Inflammatory macrophage (primary cell): ENCODE measurements at places on chromosomes 5 and 9.
A peak's percentile ranks its signal among the peaks of the same experiment; 100 is the strongest.

DNA sequence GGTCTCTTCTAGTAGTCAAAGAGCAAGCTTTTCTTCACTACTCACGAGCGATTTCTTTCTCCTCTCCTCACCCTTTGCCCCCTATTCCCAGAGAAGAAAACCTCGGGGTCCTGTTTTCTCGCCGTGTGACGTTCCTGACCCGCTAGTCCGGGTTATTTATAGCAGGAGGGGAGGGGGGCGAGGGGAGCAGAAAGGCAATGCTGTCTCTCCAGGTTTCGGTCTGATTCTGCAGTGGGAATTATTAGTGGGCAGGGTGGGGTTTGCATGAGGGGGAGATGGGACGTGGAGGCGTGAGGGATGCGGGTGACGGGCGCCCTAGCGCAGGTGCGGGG, 847 bp upstream of the GABRB2 start:
- DNase-seq, result no peak

- DNase-seq, result peak; percentile 96
These were observed 125.8 kb upstream of the KLF4 start for GRCh38 chr9:107615321-107615720.

DNA sequence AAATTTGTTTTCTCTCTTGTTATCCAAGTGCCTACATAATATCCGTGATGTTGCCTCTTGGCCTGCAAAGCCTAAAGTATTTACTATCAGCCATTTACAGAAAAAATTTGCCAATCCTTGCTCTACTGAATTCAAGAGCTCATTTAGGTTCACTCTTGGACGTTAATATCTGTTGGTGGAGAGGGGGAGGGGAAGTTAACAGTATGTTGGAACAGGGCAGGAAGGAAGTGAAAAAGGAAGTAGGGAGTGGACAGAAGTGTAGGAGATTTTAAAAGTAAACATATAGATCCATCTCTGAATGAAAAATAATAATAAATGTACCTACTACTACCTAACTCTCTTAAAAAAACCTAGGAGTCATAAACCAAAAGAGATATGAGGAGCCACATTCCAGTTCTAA, 32.8 kb downstream of the ZNF608 start:
- DNase-seq, result no peak

- DNase-seq, result no peak
These were observed 77.6 kb downstream of the KCNT1 start for GRCh38 chr9:135779571-135779970.

GRCh38 chr5:31815376-31815775, 176.4 kb downstream of the PDZD2 start:
- no peak for DNase-seq

- DNase-seq, result no peak
These were observed 95.1 kb upstream of the HMHB1 start for GRCh38 chr5:143716881-143717280.

- no peak for DNase-seq
These were observed 97.1 kb upstream of the IRX2 start for GRCh38 chr5:2848619-2849018.

DNA sequence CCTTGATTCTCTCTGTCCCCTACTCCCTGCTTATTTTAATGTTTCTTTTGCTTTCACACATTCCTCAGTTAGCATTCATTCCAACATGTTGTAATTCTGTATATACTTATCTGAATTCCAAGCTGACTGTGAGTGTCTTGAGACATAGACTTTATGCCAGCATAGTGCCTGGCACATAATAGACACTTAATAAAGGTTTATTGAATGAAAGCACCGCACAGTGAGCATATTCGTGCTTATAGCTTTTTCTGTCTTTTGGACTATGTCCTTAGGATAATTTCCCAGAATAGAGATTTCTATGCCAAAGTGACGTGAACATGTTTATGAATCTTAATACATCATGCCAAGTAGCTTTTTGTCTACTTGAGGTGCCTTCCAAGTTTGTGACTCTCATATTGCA, 174.6 kb downstream of the CD180 start:
- no peak for DNase-seq

GRCh38 chr9:108382310-108382709, 473.5 kb downstream of the ACTL7B start:
- DNase-seq, result no peak

DNA sequence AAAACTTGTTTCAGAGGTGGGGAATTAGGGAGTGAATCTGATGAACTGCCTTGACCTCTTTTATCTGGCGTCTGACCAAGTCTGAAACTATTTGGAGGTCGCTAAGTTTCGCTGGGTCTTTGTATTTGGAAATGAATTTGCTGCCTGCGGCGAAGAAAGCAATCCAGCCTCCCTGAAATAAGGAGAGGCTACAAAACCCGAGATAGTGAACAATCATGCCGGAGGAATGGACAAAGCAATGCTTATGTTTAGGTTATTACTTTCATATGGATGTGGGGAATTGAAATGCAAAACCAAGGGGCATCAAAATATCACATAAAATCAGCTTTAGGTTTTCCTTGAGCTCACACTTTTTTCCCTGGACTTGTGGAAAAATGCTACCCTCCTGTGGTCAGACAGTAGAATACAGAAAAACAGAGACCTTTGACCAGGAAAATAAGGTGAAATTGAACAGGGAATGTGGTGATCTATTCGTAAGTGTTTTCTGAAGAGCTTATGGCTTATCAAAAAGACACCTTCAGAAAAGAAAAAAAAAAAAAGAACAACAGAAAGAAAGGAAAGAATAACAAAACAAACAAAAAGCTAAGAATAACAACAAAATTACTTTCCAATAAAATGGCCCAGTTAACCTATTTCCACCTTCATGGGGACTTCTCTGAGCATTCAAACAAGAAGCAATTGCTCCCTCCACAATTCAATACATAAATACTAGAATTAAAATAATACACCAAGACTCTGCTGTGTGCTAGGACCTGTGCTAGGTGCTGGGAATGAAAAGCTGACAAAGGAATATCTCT, 68.6 kb upstream of the DPYSL3 start:
- DNase-seq, result peak; percentile 36

DNA sequence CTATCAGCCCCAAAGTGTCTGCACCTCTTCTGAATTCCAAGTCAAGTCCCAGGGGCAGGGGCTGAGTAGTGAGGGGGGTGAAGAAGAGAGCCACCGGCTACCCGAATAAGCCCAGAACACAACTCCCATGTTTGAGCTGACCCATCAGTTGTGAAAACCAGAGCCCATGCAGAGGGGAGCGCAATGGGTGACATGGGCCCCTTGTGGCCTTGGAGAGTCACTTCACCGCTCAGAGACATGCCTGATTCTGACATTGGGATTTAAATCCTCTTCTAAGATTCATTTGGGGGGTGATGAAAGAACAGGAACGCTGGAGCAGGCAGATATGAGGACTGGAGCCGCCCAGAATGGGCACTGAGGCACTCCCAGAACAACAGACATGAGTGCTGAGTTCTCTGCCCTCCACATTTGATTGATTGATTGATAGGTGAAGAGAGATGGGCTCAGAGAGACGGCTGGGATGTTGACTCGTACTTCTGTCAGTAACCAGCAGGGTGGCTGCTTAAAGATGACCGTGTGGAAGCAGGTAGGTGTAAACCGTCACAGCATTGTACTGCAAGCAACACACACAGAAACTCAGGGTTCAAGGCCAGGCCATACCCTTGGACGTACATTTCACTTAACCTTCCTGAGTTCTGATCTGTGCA, 74.3 kb downstream of the GPR21 start:
- no peak for DNase-seq

DNA sequence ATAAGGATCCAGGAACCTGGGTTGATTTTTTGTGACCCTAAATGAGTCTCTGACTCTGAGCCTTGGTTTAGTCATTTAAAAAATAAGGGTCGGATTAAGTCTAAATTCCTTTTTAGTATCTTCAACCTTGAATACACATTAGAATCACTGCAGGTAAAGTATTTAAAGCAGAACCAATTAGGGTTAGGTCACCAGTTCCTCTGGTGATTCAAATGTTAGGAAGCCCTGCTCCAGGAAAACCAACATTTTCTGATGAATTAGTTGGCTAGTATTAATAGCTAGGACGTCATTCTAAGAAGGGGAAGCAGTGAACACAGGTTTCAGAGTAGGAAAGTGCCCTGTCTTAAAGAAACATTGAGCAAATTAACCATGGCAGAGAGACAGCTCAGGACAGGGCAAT, 31.4 kb upstream of the BRINP1 start:
- no peak for DNase-seq

GRCh38 chr5:134140530-134141201, 26.2 kb downstream of the TCF7 start:
- peak; percentile 81 for DNase-seq

- no peak for DNase-seq
These were observed 195.7 kb downstream of the CDK5RAP2 start for GRCh38 chr9:120383999-120384924.

DNA sequence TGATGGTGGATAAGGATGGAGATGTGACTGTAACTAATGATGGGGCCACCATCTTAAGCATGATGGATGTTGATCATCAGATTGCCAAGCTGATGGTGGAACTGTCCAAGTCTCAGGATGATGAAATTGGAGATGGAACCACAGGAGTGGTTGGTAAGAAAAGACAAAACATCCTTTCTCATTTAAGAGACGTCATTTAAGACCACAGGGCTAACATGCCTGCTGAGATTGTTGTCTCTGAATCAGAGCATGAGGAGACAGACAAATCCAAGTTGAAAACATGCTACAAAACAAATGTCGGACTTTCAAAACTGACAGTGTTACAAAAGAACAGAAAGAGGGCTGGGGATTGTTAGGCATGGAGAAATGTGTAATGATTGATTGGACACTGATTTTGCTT, 4.6 kb downstream of the CCT5 start:
- DNase-seq, result no peak

- no peak for DNase-seq
These were observed 65.0 kb upstream of the SARDH start for GRCh38 chr9:133803028-133803585.

DNA sequence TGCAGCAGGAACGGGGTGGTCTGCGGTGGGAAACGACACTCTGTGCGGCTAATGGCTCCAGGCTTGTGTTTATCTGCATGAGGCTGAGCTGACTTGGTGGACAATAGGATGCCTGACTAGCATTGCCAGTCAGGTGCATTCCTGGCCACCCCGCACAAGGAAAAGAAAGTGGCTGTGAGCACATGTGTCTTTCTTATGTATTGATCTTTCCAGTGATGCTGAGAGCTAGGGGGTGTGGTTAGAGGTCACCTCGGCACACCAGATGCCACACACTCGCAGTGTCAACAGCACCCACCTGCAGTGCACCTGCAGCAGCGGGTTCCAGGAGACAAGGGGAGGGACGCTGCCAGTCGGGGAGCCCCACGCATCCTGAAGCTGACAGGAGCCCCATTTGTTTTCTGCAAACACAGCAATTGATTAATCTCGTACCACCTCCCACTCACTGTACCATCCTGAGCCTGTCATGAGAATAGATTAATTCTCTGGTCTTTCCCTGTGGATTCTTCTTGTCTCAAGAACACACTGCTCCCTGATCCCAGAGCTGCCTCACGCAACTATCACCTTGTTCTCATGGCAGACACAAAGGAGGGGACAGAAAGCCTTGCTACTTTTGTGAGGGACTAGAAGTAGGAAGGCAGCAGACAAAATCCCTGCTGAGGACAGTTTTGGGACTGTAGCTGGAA, 251.7 kb upstream of the WWC1 start:
- no peak for DNase-seq

DNA sequence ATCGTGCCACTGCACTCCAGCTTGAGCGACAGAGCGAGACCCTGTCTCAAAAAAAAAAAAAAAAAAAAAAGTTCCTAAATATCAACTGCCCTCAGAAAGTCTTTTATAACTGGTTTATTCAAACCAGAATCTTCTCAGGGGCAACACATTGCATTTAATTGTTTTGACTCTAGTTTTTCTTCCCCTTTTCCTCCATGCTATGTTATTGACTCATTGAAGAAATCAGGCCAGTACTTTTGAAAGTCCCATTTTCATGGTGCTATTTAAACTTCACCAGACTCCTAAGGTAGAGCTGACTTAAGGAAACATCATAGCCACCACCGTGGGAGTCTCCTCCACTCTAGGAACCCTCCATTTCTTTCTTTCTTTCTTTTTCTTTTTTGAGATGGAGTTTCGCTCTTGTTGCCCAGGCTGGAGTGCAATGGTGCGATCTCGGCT, 83.1 kb upstream of the IL6ST start:
- peak; percentile 38 for DNase-seq

GRCh38 chr5:52771343-52772039, 16.2 kb upstream of the ITGA1 start:
- no peak for DNase-seq

DNA sequence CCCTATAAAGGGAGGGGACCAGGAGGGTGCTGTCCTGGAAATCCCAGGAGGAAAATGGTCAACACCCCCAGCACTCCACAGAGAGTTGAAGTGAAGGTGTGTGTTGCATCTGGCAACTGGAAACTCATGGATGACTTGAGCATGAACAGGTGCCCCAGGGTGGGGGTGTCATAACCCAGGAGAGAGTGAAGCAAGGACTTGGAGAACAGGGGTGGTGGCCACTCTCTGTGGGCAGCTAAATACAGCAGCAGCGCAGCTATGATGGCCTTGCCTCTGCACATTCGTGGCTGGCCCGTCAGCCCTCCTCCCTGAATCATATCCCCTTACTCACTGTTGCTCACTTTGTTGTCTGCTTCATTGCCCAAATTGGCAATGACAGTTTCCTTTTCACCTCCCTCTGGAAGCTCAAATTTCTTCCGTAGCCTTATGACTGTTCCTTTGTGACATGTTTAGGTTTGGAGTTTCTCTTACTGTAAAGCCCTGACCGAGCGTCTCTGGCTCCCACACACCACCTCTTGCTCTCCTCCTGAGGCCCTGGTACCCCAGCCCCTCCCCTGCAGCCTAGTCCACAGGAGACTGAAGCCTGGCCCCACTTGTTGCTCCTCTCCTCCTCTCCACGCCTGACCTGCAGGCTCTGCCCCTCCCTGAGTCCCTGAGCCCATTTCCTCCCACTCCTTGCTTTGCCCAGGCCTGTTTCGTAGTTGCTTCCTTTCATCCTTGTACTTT, 185.8 kb downstream of the CD180 start:
- DNase-seq, result no peak

- no peak for DNase-seq
These were observed 73.7 kb upstream of the CTNND2 start for GRCh38 chr5:11977904-11978303.

- no peak for DNase-seq
These were observed 96.1 kb upstream of the NR3C1 start for GRCh38 chr5:143499480-143500114.

GRCh38 chr5:149117970-149118369, 23.3 kb upstream of the ABLIM3 start:
- no peak for DNase-seq

- peak; percentile 89 for DNase-seq
These were observed 8.6 kb downstream of the HAVCR2 start for GRCh38 chr5:157100140-157100679.

- no peak for DNase-seq
These were observed 271.3 kb downstream of the KIAA0825 start for GRCh38 chr5:94347130-94347529.
